Stimulated activated memory B cell treated with anti-CD40 and anti-IgM and Interleukin-4, amounts not matched to agents 10 μg/mL and 1 μg/mL and 100 μg/mL, for 72 hours (primary cell): ENCODE measurements at places on chromosomes 12 and 14.

GRCh38 chr14:76887191-76887590 lies 61.0 kb downstream of the LRRC74A start:
- no peak for ATAC-seq

DNA sequence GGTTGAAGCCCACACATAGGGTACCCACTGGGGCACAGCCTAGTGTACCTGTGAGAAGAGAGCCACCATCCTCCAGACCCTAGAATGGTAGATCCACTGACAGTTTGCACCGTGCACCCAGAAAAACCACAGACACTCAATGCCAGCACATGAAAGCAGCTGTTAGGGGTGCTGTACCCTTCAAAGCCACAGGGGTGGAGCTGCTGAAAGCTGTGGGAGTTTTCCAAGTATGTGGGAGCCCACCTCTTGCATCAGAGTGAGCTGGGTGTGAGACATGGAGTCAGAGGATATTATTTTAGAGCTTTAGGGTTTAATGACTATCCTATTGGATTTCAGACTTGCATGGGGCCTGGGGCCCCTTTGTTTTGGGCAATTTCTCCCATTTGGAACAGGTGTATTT lies 30.5 kb downstream of the TSPAN19 start:
- ATAC-seq, result no peak

GRCh38 chr12:93742110-93742934 lies 65.1 kb downstream of the CRADD start:
- ATAC-seq, result peak; percentile 95

- no peak for ATAC-seq
These were observed 24.5 kb downstream of the SNX6 start for GRCh38 chr14:34605461-34605860.

DNA sequence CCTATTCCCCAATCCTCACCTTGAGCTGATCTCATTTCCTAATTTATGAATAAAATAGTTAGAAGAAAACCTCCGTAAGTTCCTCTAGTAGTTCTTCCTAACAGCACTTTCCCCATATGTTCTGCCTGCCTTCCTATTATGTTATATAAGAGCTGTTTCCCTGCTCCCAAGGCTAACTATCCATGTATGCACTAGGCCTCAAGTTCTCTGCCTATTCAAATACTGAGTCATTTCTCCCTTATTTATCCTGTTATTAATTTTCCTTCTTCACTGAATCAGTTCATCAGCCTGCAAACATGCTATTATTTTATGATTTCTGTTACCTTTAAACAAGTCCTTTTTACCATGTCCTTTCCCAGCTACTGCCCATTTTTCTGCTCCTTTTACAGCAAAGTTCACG lies 164.1 kb downstream of the EPS8 start:
- ATAC-seq, result no peak

DNA sequence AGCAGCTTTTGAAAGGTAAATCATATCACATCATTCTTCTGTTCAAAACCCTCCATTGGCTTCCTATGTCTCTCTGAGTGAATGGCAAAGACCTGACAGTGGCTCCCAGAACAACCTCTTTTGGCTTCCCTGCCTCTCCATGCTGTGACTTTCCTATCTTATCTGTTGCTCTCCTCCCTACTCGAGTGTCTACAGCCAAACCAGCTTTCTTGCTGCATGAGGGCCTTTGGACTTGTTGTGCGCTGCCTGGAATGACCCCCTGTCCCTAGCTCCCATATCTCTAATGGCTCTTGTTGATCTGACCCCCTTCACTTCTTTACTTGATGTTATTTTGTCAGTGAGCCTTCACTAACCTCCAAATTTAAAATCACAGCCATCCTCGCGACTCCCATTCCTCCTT lies 2.5 kb downstream of the SYNE2 start:
- ATAC-seq, result no peak

DNA sequence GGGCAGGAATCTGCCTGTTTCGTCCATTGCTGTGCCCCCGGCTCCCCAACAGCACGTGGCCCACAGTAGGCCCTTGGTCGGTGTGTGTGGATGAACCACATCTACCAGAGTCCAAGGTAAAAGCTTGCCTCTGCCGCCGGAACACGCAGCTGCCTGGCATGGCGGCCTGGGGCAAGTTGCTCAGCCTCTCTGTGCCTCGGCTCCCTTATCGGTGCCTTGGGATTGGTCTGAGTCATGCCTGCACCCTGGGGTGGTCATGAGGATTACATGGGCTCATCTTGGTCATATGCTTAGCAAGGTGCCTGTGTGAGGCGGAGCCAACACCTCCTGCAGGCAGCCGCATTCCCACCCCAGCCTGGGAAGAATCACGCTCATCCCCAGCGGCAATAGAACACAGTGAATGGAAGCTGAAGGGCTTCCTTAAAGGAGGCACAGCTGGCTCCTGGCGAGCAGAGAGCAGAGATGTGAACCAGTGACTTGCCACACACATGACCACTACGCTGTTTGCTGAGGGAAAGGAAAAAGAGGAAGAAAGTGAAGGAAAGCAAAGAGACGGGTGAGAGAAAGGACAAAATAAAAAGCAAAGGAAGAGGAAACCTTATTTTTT lies 5.5 kb upstream of the SCARB1 start:
- peak; percentile 53 for ATAC-seq

DNA sequence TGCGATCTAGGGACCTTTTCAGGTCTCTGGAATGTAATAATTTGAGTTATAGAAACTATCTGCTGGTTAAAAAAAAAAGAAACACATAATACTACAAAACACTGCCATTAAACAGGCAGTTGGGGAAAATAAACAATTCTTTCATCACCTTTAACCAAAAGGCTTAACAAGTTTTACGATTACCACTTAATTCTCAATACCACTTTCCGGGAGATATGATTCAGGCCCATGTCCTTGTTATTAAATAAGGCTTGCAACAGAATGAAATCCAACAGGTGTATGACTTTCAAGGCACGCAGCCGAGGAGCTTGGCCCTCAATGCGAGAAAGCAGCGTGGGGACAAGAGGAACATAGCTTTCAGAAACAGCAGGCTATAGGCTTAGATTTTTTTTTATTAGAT lies 5.6 kb upstream of the GLRX5 start:
- ATAC-seq, result no peak

DNA sequence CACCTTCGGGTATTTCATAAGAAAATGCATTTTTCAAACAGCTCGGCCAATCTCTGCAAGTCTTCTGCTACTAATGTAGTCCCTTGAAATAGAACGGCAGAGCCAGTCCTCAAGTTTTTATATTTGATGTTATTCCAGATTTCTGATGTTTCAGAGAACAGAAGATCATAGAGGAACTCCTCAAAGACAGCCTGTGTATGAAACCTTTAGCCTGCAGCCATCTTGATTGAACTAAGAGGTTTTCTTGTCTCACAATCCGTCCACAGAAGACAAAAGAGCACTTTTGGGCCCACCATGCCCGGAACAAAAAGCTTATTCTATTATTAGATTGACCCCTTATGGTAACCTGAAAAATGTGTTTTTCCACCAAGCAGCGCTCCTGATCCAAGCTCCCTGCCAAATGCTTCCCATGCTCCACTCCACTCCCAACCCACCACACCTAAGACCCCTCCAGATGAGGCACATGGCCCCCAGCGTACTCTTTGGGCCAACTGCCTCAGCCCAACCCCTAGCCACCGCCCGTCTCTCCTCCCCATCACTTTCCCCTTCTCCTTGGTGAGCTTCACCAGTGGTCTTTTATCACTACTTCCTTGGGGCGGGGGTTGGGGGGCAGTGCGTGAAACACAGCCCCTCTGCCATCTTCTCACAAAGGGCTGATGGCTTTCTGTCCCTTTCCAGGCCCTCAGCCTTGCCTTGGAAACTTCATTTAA lies 175.8 kb downstream of the CALM1 start:
- ATAC-seq, result no peak

GRCh38 chr12:91991399-91992187 lies 154.1 kb downstream of the BTG1 start:
- no peak for ATAC-seq

- ATAC-seq, result no peak
These were observed at the start of gene DNAJC22 for GRCh38 chr12:49346659-49347310. Gene DNAJC22, plus strand, starts transcription at chr12:49346888. Its CDS starts 1,985 bp downstream, at chr12:49348873.

DNA sequence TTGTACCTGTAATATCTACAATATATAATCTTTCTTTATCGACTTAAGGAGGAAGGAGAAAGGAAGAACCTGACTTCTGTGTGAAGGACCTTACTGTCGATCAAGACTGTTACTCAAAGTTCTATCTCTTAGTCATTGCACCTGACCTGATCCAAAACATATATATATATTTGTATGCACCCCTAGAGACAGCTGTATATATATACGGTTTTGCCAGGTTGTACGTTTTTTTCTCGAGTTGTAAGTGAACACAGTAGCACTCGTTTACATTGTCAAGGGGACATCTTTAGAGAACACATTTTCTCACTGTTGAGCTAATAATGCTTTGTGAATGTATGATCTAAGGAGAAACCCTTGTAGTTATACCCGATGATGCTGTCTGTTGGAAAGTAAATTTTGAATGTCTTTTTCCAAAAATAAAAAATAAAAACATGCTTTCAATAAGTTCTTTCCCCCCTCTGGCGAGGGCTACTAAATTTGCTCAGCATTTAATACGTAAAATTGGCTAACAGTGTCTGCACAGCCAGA lies 536 bp upstream of the SLC35E3 start:
- peak; percentile 1 for ATAC-seq

DNA sequence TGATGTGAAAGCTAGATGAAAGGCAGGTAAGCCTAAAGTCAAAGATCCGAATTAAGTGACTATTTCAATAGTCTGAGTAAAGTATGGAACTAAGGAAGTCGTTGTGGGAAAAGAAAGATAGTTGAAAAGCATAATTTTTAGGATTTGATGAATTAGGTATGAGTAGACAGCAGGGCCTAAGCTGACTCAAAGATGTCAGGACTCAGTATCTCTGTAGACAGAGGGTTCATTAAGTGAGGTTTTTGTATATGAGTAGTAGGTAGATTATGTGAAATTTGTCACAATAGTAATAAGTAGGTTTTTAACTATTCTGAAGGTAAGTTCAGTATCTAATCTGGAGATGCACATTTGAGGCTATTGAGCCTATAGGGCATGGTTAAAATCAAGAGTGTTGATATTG lies 196.4 kb downstream of the RASSF9 start:
- ATAC-seq, result no peak

DNA sequence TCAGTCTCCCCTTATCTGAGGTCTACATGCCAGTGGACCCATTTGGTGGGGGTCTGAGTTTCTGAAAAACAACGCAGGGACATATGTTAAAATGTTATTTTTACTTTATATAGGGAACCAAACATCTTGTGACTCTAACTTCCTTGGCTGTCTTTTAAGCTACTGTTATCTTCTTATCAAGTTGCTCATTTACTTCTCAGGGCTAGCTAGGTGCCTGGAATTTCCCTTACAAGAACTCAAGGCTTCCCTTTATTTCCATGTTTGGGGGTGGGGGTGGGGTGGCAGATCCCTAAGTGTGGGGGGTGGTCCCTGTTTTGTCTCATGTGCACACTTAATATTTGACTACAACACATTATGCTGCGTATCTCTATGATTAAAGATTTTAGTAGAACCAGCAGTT lies 31.6 kb downstream of the PPP1R36 start:
- no peak for ATAC-seq

GRCh38 chr12:1552171-1552570 lies 42.2 kb downstream of the FBXL14 start:
- ATAC-seq, result no peak
